ENCODE measurements at places on chromosomes 1 and 21. TPM values are rescaled to one million over a fixed set of nuclear protein-coding genes. Genes with fewer than 3 reads are reported as not detected.

NTMT2 gene
- total RNA-seq = not detected

SMCP gene
- not detected for total RNA-seq

- H3K27me3 ChIP-seq = no peaks in the 10 kb centered on the region
- DNase-seq = peak; percentile 55
- H3K4me1 ChIP-seq = no peaks in the 10 kb centered on the region
- H3K4me3 ChIP-seq = no peak overlapping the region
Observed at GRCh38 chr1:63575340-63575826, 17.8 kb upstream of the PGM1 start.

CRABP2 gene
- 1.1 TPM for total RNA-seq

GRCh38 chr1:5620997-5621396, 371.2 kb downstream of the NPHP4 start:
- H3K27me3 ChIP-seq = peaks cover 34% of the 10 kb centered on the region
- peak; percentile 47 for DNase-seq
- no peak overlapping the region for H3K4me3 ChIP-seq
- no peaks in the 10 kb centered on the region for H3K4me1 ChIP-seq

- H3K27me3 ChIP-seq = no peaks in the 10 kb centered on the region
- DNase-seq = no peak
- peaks cover 40% of the 10 kb centered on the region for H3K4me1 ChIP-seq
- peaks cover 7% of the 10 kb centered on the region for H3K36me3 ChIP-seq
- H3K27ac ChIP-seq = peak overlapping the region; percentile 41
Observed at GRCh38 chr1:8523666-8524206, 205.8 kb downstream of the SLC45A1 start.

DHDDS gene
- total RNA-seq = 50.7 TPM

GRCh38 chr1:5479876-5480646, 512.2 kb downstream of the NPHP4 start:
- H3K4me3 ChIP-seq = no peak overlapping the region
- no peaks in the 10 kb centered on the region for H3K4me1 ChIP-seq
- no peaks in the 10 kb centered on the region for H3K36me3 ChIP-seq
- no peak overlapping the region for H3K27ac ChIP-seq
- H3K27me3 ChIP-seq = peaks cover 56% of the 10 kb centered on the region

DNA sequence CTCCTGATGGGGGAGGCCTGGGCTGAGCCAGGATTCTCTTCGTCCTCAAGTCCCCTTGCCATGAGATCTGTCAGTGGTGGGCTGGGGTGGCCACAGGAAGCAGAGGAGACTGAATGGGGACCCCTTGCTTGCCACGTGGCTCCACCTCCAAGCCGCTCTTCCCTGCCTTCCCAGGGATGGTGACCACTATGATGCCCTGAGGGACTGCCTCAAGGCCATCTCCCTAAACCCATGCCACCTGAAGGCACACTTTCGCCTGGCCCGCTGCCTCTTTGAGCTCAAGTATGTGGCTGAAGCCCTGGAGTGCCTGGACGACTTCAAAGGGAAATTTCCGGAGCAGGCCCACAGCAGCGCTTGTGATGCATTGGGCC, 20.9 kb upstream of the TMEM222 start:
- no peak overlapping the region for H3K4me3 ChIP-seq
- peaks cover 10% of the 10 kb centered on the region for H3K36me3 ChIP-seq
- H3K27me3 ChIP-seq = no peaks in the 10 kb centered on the region
- no peak for DNase-seq
- peaks cover 4% of the 10 kb centered on the region for H3K4me1 ChIP-seq
- H3K27ac ChIP-seq = no peak overlapping the region

LCE3E gene
- total RNA-seq = not detected

DNA sequence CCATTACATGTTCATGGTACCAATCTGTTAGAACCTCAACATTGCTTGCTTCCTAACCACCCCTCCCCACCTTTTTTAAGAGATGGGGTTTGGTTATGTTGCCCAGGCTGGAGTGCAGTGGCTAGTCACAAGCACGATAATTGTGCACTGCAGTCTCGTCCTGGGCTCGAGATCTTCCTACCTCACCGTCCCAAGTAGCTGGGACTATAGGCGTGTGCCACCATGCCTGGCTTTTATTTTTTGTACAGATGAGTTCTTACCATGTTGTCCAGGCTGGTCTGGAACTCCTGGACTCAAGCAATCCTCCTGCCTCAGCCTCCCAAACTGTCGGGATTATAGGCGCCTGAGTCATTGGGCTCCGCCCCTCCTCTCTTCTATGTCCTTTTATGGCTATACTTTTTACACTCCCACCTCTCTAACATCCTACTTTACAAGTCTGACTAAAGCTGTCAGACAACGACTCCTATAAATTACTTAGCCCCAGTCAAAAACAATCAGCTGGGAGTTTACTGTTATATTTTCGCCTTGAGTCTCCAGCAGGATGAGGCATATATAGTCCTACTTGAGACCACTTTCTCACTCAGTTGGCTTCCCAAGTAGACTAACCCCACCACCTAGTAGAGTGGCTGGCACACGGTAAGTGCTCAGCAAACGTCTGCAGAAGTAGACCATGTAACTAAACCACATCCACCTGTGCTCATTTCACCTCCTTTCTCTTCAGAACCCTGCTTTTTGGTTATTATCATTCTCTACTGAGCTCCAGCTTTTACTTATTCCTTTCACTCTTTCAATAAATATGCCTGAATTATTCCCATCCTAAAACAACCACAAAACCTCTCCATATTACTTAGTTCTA, 13.8 kb downstream of the ENSA start:
- DNase-seq = no peak
- H3K4me1 ChIP-seq = peaks cover 36% of the 10 kb centered on the region

OLFM3 gene
- 85.0 TPM for total RNA-seq

GRCh38 chr21:37297364-37297763, 30.2 kb upstream of the VPS26C start:
- DNase-seq = no peak
- peaks cover 8% of the 10 kb centered on the region for H3K4me1 ChIP-seq
- no peaks in the 10 kb centered on the region for H3K36me3 ChIP-seq
- peaks cover 6% of the 10 kb centered on the region for H3K27me3 ChIP-seq

- H3K4me3 ChIP-seq = no peak overlapping the region
- no peak for DNase-seq
- no peaks in the 10 kb centered on the region for H3K36me3 ChIP-seq
- H3K27ac ChIP-seq = no peak overlapping the region
- peaks cover 3% of the 10 kb centered on the region for H3K27me3 ChIP-seq
Observed at GRCh38 chr1:176791906-176792305, 328.9 kb downstream of the PAPPA2 start.

GRCh38 chr1:12135612-12136011, 31.2 kb upstream of the TNFRSF1B start:
- H3K27me3 ChIP-seq = no peaks in the 10 kb centered on the region
- no peaks in the 10 kb centered on the region for H3K4me1 ChIP-seq
- no peaks in the 10 kb centered on the region for H3K36me3 ChIP-seq
- H3K4me3 ChIP-seq = no peak overlapping the region

- H3K4me1 ChIP-seq = no peaks in the 10 kb centered on the region
- H3K27ac ChIP-seq = no peak overlapping the region
- no peak overlapping the region for H3K4me3 ChIP-seq
- no peak for DNase-seq
- no peaks in the 10 kb centered on the region for H3K27me3 ChIP-seq
Observed at GRCh38 chr21:45994759-45995685, 13.5 kb downstream of the COL6A1 start.

- H3K27me3 ChIP-seq = no peaks in the 10 kb centered on the region
- no peaks in the 10 kb centered on the region for H3K36me3 ChIP-seq
- H3K4me3 ChIP-seq = no peak within 1 kb of the TSS
- no peak for DNase-seq
Observed at GRCh38 chr21:44612029-44612486, at the start of gene KRTAP10-8. Gene KRTAP10-8, plus strand, starts transcription at chr21:44612079. Its CDS starts 22 bp downstream, at chr21:44612101.

- H3K4me1 ChIP-seq = no peaks in the 10 kb centered on the region
- H3K27me3 ChIP-seq = peaks cover 20% of the 10 kb centered on the region
- DNase-seq = no peak
- H3K4me3 ChIP-seq = no peak overlapping the region
- H3K36me3 ChIP-seq = no peaks in the 10 kb centered on the region
Observed at GRCh38 chr1:219906924-219907771, 21.2 kb downstream of the SLC30A10 start.

- no peaks in the 10 kb centered on the region for H3K27me3 ChIP-seq
- H3K27ac ChIP-seq = no peak overlapping the region
- DNase-seq = no peak
Observed at GRCh38 chr1:228145463-228146416, 4.0 kb upstream of the GJC2 start.

GRCh38 chr1:53381790-53382401, 54.0 kb upstream of the LRP8 start:
- no peak overlapping the region for H3K4me3 ChIP-seq
- no peak overlapping the region for H3K27ac ChIP-seq
- no peaks in the 10 kb centered on the region for H3K4me1 ChIP-seq
- no peaks in the 10 kb centered on the region for H3K36me3 ChIP-seq

Measured in A673 (cell line).